Adrenal gland (tissue), 19 donors: ENCODE measurements at places on chromosomes 5 and 9. TPM values are rescaled to one million over a fixed set of nuclear protein-coding genes. Genes with fewer than 3 reads are reported as not detected.

IL33 gene
- polyA plus RNA-seq: 19.9 TPM

SPTLC1 gene
- 20.1 TPM for polyA plus RNA-seq

SPINK7 gene
- not detected for polyA plus RNA-seq

CCL21 gene
- 32.3 TPM for polyA plus RNA-seq

SETD9 gene
- polyA plus RNA-seq: 4.2 TPM

ELP1 gene
- 63.5 TPM for polyA plus RNA-seq

HAVCR2 gene
- polyA plus RNA-seq: 11.4 TPM

CCL27 gene
- polyA plus RNA-seq: not detected

ANKRD31 gene
- 0.16 TPM for polyA plus RNA-seq

TMEM171 gene
- 0.13 TPM for polyA plus RNA-seq

IRX2 gene
- not detected for polyA plus RNA-seq

FBP2 gene
- 0.37 TPM for polyA plus RNA-seq

CXXC5 gene
- polyA plus RNA-seq: 27.8 TPM

ARHGEF28 gene
- polyA plus RNA-seq: 25.3 TPM

FAT2 gene
- polyA plus RNA-seq: under 0.01 TPM

MINAR2 gene
- 0.03 TPM for polyA plus RNA-seq

TMEM174 gene
- not detected for polyA plus RNA-seq

SLC22A4 gene
- 3.3 TPM for polyA plus RNA-seq

GABRA6 gene
- polyA plus RNA-seq: not detected

FAM221B gene
- polyA plus RNA-seq: 0.07 TPM
